ENCODE measurements at places on chromosomes 5 and 9.

GRCh38 chr5:139747583-139748504 is 47.8 kb upstream of the PSD2 start:
- DNase-seq: no peak

- no peak for DNase-seq
These were observed 414.3 kb downstream of the ANXA1 start for GRCh38 chr9:73565833-73566465.

DNA sequence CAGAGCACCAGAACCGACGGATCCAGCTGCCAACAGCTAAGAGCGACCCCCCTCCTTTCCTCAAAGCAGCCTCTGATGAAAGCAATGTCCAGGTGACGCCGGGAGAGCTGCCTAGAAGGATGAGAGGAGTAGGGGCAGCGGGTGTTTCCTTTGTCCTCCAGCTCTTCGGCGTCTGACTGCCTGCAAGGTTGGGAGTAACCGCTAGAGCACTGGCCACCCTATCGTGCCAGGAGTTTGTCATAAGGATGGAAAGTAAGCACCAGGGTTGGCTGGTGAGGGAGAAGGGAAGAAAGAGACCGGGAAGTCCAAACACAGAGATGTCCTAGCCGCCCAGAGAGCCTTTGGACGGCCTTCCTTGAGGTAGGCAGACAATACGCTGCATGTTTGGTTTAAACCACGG is 10.8 kb downstream of the MRPL36 start:
- no peak for DNase-seq

DNA sequence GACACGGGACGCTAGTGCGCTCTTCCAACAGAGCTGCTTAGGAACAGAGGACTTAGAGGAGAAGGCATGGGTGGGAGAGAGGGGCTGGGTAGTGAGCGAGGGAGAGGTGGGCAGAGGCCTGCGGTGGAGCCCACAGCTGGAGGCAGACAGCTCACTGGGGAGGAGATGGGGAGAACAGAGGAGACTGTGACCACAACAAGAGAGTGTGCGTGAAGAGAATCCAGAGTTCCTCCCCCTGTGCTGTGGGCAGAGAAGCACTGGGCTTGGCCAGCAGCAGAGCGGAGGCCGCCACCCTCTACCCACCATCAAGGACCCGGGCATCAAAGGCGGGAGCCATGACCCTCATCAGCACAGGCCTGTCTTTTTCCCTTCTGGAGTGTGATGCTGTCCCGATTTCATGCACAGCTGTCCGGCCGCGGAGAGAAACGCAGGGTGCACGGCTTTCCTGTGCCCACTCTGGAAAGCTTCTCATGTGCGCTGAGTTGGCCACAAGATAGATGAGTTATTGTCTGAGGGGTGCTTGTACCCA is 228.3 kb upstream of the IRX4 start:
- DNase-seq: no peak

GRCh38 chr5:32147236-32147635 is 26.9 kb downstream of the GOLPH3 start:
- no peak for DNase-seq

GRCh38 chr9:77827104-77827784 is 179.1 kb upstream of the GNA14 start:
- no peak for DNase-seq

DNA sequence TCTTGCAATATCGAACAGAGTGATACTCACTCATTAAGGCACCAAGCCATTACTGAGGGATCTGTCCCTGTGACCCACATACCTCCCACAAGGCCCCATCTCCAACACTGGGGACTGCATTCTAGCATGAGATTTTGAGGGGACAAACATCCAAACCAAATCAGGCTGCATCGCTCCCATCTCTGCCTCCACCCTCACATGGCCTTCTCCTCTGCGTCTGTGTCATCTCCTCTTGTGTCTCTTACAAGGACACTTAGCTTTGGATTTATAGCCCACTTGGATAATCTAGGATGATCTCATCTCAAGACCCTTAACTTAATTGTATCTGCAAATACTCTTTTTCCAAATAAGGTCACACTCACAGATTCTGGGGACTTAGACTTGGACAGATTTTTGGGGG is 284.4 kb upstream of the DAP start:
- no peak for DNase-seq

DNA sequence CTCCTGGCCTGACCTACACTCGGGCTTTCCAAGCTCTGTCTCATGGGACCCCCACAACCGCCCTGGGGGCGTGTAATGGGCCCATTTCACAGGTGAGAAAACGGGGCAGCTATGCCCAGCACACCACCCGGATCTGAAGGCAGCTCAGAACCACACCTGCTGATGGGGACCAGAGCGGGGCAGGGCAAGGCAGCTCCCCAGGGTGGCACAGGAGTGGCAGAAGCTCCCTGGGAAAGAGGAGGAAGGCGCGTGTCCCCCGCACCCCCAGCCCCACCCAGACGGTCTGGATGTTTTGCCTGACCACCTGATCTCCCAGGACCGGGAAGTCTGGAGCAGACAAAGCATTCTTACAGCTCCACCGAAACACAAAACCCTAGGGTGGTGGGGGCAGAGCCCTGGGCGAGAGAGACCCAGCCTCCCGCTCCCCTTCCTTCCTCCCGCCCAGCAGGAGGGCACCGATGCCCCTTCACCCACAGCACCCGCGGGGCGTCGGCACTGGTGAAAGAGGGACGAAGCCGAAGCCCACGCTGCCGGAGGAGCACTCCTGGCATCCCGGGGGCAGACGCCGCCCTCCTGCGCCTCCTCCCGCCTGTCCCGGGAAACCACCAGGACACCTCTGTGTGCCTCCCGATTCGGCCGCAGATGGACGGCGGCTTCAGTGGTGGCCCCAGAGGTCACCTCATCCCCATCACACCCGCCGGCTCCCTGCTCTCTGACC is 14.5 kb downstream of the NOTCH1 start:
- DNase-seq: no peak

- DNase-seq: no peak
These were observed 36.4 kb upstream of the ZFAND5 start for GRCh38 chr9:72401396-72401795.

DNA sequence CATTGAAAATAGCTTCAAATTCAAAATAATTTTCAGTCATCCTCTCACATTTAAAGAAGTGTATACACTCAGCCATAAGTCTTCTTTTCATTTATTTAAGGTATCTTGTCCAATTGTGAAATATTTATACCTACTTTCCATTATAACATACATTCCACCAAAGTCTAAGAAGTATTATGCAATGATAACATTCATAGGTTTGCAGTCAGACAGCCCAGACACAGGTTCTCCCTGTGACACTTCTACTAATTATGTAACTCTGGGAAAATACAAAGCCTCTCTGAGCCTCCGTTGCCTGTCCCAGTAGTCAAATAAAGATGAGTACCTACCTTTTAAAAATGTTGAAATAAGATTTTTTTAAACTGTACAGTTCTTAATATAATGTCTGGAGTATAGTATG is 320.9 kb upstream of the RPS23 start:
- DNase-seq: no peak

- DNase-seq: no peak
These were observed 141.3 kb downstream of the SREK1 start for GRCh38 chr5:66285343-66285922.

DNA sequence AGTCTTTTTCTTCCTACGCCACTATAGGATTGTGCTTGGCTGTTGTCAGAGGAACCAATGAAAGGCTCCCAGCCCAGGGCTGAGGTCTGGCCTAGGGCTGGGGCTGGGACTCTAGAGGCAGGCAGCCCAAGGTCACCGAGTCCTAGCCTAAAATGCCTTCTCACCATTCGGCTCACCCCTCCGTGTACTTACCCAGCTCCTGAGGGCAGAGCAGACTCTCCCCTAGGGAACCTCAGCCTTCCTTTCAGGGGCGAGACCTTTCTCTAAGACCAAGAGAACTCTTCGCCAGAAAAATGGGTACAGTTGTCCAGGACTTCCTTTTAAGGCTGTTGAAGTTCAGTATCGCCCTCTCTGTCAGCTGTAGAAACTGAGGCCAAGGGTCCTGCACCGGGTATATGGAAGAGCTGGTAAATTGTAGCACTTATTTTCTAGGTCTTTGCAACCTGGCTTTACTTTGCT is 1.7 kb upstream of the SPRY4 start:
- DNase-seq: no peak

DNA sequence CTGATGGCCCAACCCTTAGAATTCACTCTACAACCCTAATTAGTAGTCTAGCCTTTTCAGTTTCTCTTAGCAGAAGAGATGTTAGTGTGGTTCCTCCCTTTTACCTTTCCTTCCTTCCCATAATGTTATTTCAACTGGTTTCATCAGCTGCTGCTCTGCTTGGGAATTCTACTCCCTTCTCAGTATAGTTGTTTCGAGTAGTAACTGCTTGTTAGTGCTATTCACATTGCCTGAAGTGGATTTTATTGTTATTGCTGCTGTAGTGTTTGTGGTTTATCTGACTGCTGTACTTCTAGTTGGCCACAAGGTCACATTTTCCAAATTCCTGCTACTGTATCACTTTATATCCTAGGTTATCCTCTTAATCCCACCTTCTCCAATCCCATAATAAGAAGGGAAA is 29.7 kb downstream of the SMIM15 start:
- no peak for DNase-seq

DNA sequence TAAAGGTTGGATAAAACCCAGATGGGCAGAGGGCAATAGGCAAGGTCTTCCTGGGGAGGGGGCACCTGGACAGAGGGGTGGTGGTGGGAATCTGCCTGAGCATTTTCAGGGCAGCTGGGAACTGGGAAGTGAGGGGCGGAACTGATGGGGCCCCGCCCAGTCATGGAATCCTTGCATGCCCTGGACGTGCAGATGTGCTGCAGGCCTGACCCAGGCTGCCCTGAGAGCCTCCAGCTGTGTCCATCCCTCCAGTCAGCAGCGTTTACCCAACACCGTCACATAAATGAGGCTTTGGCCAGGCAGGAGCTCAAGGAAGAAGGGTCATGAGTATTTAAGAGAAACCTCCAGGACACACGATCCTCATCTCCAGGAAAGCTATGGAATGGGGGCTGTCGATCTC is 70.3 kb downstream of the DAB2IP start:
- no peak for DNase-seq

DNA sequence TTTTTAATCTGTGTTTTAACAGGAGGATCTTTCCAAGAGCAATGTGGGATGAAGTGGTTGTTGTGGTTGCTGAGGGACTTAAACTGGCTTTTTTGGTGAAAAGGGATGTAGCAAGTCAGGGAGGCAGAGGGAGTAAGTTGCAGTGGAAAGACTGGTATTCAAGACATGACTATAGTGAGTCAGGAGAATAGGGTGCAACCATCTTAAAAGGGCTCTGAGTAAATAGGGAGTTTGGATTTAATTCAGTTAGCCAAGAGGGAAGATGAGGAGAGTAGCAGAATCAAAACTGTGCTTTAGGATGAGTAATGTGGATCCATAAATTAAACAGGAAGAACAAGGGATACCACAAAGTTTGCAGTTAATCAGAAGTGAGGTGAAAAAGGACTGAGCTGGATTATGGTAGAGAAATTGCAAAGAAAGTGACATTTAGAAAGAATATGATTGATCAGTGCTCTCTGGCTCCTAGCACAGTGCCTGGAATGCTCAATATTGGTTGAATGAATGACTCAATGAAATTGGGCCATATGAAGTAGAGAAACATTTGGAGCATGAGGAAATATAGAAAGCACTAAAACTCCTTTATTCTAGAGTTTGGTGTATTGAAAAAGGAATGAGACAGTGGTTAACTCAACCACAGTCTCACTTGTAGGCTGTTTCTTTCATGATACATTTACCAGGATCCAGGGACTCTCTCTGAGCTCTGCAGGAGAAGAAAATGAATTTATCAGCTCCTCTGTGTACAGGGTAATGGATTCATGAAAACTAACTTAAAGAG is 5.1 kb downstream of the POLR3G start:
- DNase-seq: no peak

GRCh38 chr9:81671880-81672280 is 17.5 kb downstream of the TLE1 start:
- no peak for DNase-seq

GRCh38 chr5:159017786-159018185 is 81.9 kb downstream of the EBF1 start:
- DNase-seq: no peak

- no peak for DNase-seq
These were observed 22.0 kb upstream of the RXRA start for GRCh38 chr9:134304261-134304660.

- no peak for DNase-seq
These were observed 5.8 kb upstream of the TRIM14 start for GRCh38 chr9:98124637-98125426.

GRCh38 chr9:113854310-113854709 is 21.8 kb upstream of the ZNF618 start:
- no peak for DNase-seq

DNA sequence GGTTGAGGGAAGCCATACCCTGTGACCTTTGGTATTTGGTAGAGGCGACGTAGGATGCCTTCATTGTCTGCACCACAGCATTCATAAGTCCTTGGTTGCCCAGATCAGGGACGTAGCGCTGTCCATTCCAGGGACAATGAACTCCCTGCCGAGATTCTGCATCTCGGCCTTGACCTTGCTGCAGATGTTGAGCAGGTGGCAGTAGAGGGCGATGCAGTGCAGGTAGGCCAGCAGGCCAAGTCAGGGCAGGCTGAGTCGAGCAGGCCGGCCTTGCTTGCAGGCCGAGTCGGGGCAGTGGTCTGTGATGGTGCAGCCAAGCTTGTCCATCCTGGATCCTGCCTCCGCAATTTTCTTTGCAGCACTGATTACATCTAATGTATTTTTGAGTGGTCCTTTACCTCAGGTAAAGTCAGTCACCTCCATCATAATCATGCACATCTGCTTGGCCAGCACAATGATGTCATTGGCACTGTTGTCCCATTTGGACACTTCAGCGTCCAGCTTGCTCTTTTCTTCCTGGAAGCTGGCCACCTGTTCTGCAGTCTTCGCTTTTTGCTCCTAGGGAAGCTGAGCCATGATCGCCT is 93.4 kb upstream of the CCDC112 start:
- no peak for DNase-seq

DNA sequence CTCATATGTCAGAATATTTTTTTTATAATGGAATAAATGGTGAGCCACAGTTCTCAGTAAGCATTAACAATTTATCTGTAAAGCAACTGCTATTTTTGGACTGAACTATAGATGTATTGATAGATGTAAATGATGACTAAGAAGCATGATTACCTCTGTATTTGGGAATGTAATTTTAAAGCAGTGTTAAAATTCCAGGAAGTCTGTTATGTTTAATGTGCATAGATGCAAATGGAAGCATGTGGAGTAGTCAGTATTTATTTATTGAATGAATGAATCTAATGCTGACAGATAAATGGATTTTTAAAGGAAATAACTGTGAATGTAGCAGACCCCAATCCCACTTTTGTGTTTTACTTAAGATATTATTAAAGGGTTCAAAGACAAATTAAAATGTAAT is 95.0 kb downstream of the ATG10 start:
- no peak for DNase-seq

DNA sequence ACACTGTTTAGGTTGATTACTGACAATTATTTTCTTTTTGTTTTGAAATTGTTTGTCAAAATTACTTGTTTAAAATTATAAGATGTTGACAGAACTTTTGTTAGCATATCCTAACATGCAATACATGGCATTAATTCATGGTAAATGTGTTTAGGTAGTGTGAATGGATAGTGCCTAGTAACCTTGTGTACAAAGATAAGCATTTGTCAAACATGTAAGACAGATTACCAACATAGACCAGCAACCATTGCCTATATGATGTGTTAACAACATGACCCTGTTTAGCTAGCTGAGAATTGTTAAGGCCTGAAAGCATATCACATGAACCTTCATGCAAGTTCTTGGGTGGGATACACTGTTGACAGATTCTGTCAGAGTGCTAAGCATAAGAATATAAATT is 13.4 kb downstream of the MAN2A1 start:
- no peak for DNase-seq
